ENCODE measurements at places on chromosomes 1 and 21. TPM values are rescaled to one million over a fixed set of nuclear protein-coding genes. Genes with fewer than 3 reads are reported as not detected.

PCAT6 gene
- 0.24 TPM for total RNA-seq

- H3K4me3 ChIP-seq: no peak overlapping the region
- no peak overlapping the region for H3K27ac ChIP-seq
- no peak for DNase-seq
- H3K4me1 ChIP-seq: no peaks in the 10 kb centered on the region
Measured at GRCh38 chr1:157497284-157497683, 55.0 kb downstream of the FCRL5 start.

DNA sequence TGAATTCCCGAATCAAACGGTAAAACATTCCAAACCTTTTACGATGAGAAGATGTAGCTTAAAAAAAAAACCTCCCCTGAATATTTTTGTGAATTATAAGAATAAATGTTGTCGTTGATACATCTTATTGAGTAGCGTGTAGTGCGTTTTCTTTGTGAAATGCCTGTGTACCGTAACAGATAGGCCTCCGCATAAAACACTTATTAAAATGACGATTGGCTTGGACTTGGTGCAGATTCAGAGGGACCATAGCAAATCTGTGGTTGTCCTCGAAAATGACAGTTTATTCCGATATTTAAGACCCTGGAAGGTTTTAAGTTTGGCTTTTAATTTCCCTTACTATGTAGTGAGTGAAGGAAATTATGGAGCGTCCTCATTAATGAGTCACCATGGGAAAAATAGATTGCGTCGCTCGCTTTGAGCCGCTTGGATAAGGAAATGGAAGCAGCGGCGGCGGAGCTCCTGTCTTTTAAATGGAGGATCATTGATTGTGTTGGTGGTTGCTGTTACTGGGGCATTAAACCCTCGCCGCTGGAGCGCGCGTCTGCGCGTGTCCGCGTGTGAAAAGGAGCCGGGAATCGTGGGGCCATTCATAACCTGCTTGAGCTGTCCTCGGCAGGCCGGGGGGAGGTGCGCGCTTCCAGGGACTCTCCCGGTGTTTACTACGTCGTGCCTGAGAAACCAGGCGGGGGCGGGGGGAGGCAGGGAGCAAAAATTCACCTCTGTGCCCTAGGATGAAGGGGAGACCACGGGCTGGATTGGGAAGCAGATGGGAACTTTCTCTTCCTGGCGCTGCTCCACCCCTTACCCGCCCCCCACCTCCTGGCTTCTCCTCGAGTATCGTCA lies 1.6 kb downstream of the SPEN start:
- DNase-seq: peak; percentile 91
- peaks cover 10% of the 10 kb centered on the region for H3K4me1 ChIP-seq
- H3K27ac ChIP-seq: peak overlapping the region; percentile 67
- no peaks in the 10 kb centered on the region for H3K27me3 ChIP-seq

DNA sequence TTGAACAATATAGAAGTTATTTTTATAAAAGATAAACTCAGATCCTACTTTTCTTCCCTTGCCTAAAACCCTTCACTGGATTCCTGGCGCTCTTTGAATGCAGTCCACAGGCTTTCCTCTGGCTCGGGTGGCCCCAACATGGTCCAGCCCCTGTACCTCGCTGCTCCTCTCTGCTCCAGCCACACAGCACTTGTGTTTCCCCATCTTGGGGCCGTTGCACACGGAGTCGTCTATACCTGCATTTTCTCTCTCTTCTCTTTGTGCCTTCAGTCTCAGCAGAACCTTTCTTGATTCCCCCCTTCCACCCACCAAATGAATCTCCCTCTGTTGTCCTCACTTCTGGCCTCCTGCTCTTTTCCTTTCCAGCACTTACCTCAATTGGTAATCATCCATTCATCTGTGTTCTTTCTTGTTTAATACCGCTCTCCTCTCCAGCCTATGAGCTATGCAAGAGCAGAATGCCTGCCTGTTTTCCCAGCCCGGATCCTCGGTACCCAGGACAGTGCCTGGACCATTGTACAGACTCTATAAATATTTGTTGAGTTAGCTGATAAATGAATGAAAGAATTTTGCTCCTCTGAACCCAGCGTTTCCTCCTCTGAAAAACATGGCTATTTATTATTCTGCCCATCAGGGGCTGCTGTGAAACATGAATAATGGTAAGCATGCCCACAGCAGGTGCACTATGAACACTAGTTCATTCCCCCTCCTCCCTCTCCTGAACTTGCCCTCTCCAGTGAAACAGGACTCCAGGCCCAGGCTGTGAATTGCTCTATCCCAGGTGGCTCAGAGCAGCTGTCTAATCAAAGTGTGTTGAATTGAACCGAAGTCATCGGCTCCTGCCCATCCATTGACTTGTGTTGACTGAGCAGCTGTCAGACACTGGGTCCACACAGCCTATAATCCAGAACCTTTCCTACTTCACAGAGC lies 266.9 kb downstream of the PTPRU start:
- no peaks in the 10 kb centered on the region for H3K27me3 ChIP-seq
- no peaks in the 10 kb centered on the region for H3K36me3 ChIP-seq
- no peak overlapping the region for H3K4me3 ChIP-seq
- H3K4me1 ChIP-seq: no peaks in the 10 kb centered on the region
- H3K27ac ChIP-seq: no peak overlapping the region

RCOR3 gene
- 30.1 TPM for total RNA-seq

DNA sequence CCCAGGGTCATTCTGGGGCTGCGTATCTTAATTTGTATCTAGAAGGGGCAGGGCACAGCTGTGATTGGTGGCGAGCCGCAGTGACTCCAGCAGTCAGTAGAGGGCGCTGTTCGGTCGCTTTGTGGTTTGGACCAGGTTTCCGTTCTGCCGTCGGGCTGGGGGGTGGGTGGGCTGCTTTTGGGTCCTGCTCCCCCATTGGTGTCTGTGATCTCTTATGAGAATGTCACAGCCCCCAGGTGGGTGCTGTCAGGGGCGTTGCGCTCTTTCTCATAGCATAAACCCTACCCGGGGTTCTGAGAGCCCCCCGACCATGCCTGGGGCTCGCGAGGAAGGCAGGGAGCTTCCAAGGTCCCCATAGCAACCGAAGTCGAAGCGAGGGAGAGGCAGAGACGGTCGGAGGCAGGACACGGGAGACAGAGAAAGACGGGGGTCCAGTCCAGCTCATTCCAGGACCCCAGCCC lies 5.4 kb downstream of the TFF3 start:
- no peaks in the 10 kb centered on the region for H3K36me3 ChIP-seq
- no peak overlapping the region for H3K4me3 ChIP-seq
- peak; percentile 65 for DNase-seq
- H3K27ac ChIP-seq: no peak overlapping the region
- no peaks in the 10 kb centered on the region for H3K27me3 ChIP-seq
- peaks cover 38% of the 10 kb centered on the region for H3K4me1 ChIP-seq

- no peaks in the 10 kb centered on the region for H3K4me1 ChIP-seq
- no peak overlapping the region for H3K4me3 ChIP-seq
- no peak overlapping the region for H3K27ac ChIP-seq
- no peaks in the 10 kb centered on the region for H3K36me3 ChIP-seq
- no peak for DNase-seq
Measured at GRCh38 chr1:240219104-240219503, 127.4 kb downstream of the FMN2 start.

DNA sequence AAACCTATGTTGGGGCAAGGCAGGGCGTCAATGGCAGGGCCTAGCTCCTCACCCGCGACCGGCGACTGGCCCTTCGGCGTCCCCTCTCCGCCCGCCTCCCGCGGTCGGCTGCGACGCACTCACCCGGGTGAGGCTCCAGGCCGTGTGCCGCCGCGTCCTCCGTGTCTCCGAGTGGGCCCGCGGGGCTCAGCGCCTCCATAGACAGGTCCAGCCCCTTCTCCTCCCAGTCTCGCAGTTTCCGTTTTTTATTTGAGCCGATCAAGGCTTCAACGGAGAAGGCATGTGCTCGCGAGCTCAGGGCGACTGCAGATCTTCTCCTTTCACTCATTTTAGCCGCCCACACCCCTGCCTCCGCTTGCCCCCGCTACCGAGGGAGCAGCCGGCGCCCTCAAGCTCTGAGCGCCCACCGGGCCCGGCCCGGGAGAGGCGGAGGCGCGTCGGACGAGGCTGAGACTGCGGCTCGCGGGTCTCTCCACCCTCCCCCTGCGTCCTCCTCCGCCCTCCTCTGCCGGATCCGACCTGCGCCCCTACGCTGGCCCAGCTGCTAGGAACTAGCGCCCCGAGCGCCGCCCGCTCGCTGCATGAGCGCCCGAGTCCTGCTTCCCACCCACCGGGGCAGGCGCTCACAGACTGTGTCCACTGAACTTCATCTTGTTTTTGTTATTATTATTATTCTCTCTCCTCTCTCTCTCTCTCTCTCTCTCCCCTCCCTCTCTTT lies 516 bp downstream of the TBX15 start:
- no peaks in the 10 kb centered on the region for H3K4me1 ChIP-seq
- H3K27me3 ChIP-seq: no peaks in the 10 kb centered on the region
- peak; percentile 82 for DNase-seq
- peak overlapping the region; percentile 86 for H3K4me3 ChIP-seq
- peaks cover 37% of the 10 kb centered on the region for H3K36me3 ChIP-seq

Data from SJCRH30 (cell line).